Osteoblast (primary cell): ENCODE measurements at places on chromosomes 2 and 18. TPM values are rescaled to one million over a fixed set of nuclear protein-coding genes. Genes with fewer than 3 reads are reported as not detected.

DNA sequence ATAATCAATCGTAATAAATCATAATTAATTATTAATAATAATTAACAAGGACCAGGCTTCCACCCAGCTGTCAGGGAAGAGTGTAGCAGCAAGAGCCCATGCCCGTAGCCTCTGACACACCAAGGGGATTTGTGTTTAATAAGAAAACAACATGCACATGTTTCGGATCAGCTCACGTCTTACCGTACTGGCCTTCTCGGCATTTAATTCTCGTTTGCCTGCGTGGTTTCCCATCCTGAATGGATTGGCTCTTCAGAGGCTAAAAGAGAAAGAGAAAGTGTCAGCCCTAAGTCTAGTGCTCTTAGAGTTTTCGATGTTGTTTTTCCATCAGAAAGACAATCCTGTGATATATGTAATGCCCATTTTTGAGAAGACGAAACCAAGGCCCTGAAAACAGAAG is 27.6 kb downstream of the MBP start:
- peaks cover 61% of the 10 kb centered on the region for H3K4me1 ChIP-seq
- H3K4me3 ChIP-seq: no peak overlapping the region
- no peaks in the 10 kb centered on the region for H3K27me3 ChIP-seq
- DNase-seq: no peak

DNA sequence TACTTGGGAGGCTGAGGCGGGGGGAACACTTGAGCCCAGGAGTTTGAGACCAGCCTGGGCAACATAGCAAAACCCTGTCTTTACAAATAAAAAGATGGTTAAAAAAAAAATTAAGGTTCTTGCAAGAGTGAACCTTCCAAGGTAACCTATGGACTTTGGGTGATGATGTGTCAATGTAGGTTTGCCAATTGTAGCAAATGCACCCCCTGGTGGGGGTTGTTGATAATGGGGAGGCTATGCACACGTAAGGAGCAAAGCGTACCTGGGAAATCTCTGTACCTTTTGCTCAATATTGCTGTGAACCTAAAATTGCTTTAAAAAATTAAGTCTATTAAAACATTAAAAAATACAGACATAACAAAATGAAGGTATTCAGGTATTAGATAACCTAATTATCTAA is 70.4 kb downstream of the CWC22 start:
- no peaks in the 10 kb centered on the region for H3K36me3 ChIP-seq
- H3K27me3 ChIP-seq: no peaks in the 10 kb centered on the region
- H3K27ac ChIP-seq: no peak overlapping the region
- no peaks in the 10 kb centered on the region for H3K4me1 ChIP-seq

- no peak overlapping the region for H3K4me3 ChIP-seq
- H3K36me3 ChIP-seq: no peaks in the 10 kb centered on the region
- H3K27ac ChIP-seq: no peak overlapping the region
- no peaks in the 10 kb centered on the region for H3K4me1 ChIP-seq
- H3K27me3 ChIP-seq: no peaks in the 10 kb centered on the region
Observed at GRCh38 chr18:50441501-50441900, 66.7 kb downstream of the SKA1 start.

Gene FASTKD2
- 35.8 and 39.2 TPM in 2 replicates for total RNA-seq

- H3K27ac ChIP-seq: no peak overlapping the region
- H3K36me3 ChIP-seq: no peaks in the 10 kb centered on the region
- H3K4me3 ChIP-seq: no peak overlapping the region
- no peaks in the 10 kb centered on the region for H3K27me3 ChIP-seq
- peaks cover 7% of the 10 kb centered on the region for H3K4me1 ChIP-seq
- no peak for DNase-seq
Observed at GRCh38 chr2:177174486-177174885, 38.1 kb upstream of the HNRNPA3 start.

Gene KLHL14
- not detected in 2 replicates for total RNA-seq

Gene ABHD1
- total RNA-seq: under 0.01 TPM in 2 replicates

- no peaks in the 10 kb centered on the region for H3K36me3 ChIP-seq
- no peaks in the 10 kb centered on the region for H3K27me3 ChIP-seq
- no peak for DNase-seq
- peaks cover 46% of the 10 kb centered on the region for H3K4me1 ChIP-seq
- H3K27ac ChIP-seq: no peak overlapping the region
Observed at GRCh38 chr2:73103018-73103542, 9.7 kb downstream of the RAB11FIP5 start.

- no peak for DNase-seq
- peaks cover 16% of the 10 kb centered on the region for H3K4me1 ChIP-seq
- H3K27ac ChIP-seq: peak overlapping the region; percentile 64
- H3K27me3 ChIP-seq: no peaks in the 10 kb centered on the region
- H3K4me3 ChIP-seq: no peak overlapping the region
- H3K36me3 ChIP-seq: no peaks in the 10 kb centered on the region
Observed at GRCh38 chr18:32318581-32318980, 128.7 kb downstream of the MEP1B start.

Gene DCDC2C
- not detected in 2 replicates for total RNA-seq

- H3K4me1 ChIP-seq: peaks cover 5% of the 10 kb centered on the region
- H3K4me3 ChIP-seq: no peak overlapping the region
- no peaks in the 10 kb centered on the region for H3K36me3 ChIP-seq
Observed at GRCh38 chr2:73987109-73987947, 2.6 kb downstream of the TET3 start.

Gene IL18RAP
- total RNA-seq: not detected in 2 replicates

Gene ALPG
- not detected in 2 replicates for total RNA-seq

- DNase-seq: no peak
- peaks cover 4% of the 10 kb centered on the region for H3K4me1 ChIP-seq
- H3K27me3 ChIP-seq: no peaks in the 10 kb centered on the region
- no peak overlapping the region for H3K4me3 ChIP-seq
- H3K36me3 ChIP-seq: no peaks in the 10 kb centered on the region
- H3K27ac ChIP-seq: no peak overlapping the region
Observed at GRCh38 chr2:237059155-237059875, 26.4 kb upstream of the COPS8 start.

DNA sequence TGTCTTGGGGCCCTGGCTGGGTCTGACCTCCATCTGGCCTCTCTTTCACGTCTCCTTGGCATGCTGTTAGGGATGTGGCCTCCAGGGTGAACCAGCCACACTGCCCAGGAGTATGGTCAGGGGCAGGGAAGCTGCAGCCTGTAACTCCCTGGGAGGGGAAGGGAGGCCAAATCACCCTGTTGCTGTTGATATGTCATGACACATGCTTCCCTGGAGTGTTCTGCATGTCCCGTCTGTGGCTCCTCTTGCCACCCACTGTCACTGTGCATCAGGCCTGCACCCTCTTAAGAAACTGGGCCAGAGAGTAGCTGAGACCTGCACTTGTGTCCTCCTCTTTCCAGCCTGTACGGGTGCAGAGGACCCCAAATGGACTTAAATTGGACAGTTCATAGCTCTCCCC is 221.3 kb downstream of the FHOD3 start:
- H3K4me1 ChIP-seq: peaks cover 15% of the 10 kb centered on the region
- H3K4me3 ChIP-seq: no peak overlapping the region
- H3K27ac ChIP-seq: no peak overlapping the region
- no peak for DNase-seq

- peaks cover 12% of the 10 kb centered on the region for H3K27me3 ChIP-seq
- no peak for DNase-seq
- no peak overlapping the region for H3K27ac ChIP-seq
Observed at GRCh38 chr18:3057526-3057925, 44.6 kb upstream of the LPIN2 start.

DNA sequence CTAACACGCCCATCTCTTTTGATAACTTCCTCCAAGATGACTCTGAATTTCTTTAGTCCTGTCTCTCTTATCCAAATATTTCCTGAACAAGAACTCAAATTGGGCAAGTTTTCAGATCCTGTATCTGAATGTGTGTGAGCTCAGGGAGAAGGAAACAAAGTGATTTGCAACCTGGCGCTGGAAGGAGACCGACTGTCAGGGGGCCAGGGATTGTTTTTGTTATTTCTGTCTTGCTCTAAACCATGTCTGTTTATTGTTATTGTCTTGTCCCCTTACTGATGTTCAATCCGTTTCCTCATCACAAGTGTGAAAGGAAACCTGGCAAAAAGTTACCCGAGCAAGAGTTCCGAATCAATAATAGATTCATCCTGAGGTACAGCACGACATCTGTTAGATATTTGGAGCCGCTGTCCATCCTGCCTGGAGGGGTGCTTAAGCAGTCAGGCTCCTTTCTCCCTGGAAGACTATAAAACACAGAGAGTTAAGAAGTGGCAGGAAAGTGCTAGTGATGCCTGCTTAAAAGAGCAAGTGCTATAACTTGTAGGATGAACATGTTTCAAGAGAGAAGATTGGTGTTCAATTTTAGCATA is 132.5 kb upstream of the OSR1 start:
- no peaks in the 10 kb centered on the region for H3K36me3 ChIP-seq
- no peak overlapping the region for H3K27ac ChIP-seq
- no peak overlapping the region for H3K4me3 ChIP-seq
- no peak for DNase-seq
- H3K27me3 ChIP-seq: no peaks in the 10 kb centered on the region
- no peaks in the 10 kb centered on the region for H3K4me1 ChIP-seq

DNA sequence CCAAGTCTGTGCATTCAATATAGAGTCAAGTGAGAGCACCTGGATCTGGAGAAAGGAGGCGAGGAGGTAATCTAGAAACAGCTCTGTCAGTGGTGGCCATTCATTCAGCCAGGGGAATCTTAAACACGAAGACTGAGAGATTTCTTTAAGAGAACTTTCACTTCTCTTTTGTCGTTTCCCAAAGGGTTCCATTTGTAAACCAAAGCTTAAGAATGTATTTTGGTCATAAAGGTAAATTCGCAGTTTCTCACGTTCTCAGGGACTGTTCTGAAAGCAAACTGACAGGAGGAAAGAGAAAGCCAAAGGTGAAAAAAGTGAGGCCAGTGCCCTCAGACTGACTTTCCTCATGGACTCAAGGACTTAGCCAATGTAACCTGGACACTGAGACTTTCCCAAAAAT is 513.5 kb downstream of the CMPK2 start:
- DNase-seq: no peak
- H3K27ac ChIP-seq: no peak overlapping the region
- no peak overlapping the region for H3K4me3 ChIP-seq

GRCh38 chr2:81084101-81084500 is 779.5 kb upstream of the LRRTM1 start:
- H3K36me3 ChIP-seq: no peaks in the 10 kb centered on the region
- H3K4me1 ChIP-seq: no peaks in the 10 kb centered on the region
- no peak overlapping the region for H3K4me3 ChIP-seq
- no peak for DNase-seq
- H3K27me3 ChIP-seq: no peaks in the 10 kb centered on the region

Gene CYP27C1
- 2.2 and 2.4 TPM in 2 replicates for total RNA-seq

- peaks cover 18% of the 10 kb centered on the region for H3K4me1 ChIP-seq
- H3K36me3 ChIP-seq: no peaks in the 10 kb centered on the region
Observed at GRCh38 chr2:152529420-152530115, 187.7 kb downstream of the PRPF40A start.

- no peak overlapping the region for H3K4me3 ChIP-seq
- no peaks in the 10 kb centered on the region for H3K27me3 ChIP-seq
- H3K27ac ChIP-seq: no peak overlapping the region
Observed at GRCh38 chr2:197075281-197075680, 148.8 kb upstream of the PGAP1 start.
